ENCODE measurements at places on chromosomes 7 and 10.

DNA sequence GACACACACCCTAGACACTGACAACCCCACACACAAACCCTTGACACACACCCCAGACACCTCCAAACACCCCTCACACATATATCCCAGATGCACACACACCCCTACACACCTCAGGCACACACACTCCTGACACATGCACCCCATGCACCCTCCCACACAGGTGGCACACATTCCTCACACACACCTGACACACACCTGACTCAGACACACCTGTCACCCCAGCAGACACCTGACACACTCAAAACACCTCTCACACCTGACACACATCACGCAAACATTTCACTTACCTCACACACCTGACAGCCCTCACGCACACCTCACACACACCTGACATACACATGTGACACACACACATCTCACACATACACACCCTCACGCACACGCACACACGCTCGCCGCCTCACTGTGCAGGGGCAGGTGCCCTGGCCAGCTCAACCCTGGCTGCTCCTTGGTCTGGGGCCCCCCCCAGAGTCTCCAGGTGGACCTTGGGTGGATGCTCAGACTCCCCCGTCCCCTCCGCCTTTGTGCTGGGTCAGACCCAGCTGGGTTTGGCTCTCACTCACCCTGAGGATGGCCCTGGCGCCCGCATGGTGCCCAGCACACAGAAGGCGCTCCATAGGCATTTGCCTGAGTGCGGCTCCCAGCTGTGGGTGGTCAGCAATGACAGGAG lies 3.1 kb upstream of the CALY start:
- no peak for DNase-seq

GRCh38 chr7:89695241-89695640 lies 459.0 kb upstream of the STEAP1 start:
- no peak for DNase-seq

DNA sequence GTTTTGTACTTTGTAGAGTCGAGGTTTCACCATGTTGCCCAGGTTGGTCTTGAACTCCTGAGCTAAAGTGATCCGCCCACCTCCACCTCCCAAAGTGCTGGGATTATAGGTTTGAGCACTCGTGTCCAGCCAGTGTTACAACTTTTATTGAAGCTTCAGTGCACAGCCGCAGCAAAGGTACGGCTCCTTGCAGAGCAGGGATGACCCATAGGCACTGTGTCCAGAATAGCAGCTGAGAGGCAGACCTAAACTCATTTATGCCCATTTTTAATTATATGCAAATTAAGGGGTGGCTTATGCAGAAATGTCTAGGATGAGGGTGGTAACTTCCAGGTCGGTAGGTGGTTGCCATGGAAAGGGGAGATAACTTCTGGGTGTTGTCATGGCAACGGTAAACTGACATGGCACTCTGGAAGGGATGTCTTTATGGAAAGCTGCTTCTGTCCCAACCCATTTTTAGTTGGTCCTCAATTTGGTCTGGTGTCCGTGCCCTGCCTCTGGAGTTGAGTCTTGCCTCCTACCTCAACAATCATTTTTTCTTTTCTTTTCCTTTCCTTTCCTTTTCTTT lies 22.7 kb downstream of the NYAP1 start:
- DNase-seq: no peak

DNA sequence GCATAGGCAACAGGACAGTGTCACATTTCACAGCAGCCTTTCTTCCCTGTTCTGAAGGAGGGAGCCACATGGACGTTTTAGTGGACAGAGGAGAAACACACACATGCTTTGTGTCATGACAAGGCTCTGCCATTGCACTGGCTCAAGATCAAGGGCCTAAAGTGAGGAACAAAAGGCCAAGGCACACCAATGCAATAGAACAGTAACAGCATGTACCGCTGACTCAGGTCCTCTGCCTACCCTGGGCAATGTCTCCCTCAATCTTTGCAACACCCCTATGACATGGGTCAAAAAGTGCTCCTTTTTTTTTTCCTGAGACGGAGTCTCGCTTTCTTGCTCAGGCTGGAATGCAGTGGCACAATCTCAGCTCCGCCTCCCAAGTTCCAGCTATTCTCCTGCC lies 57.8 kb upstream of the SDK1 start:
- DNase-seq: peak; percentile 43

GRCh38 chr7:19648791-19649190 lies 60.0 kb downstream of the POLR1F start:
- no peak for DNase-seq

DNA sequence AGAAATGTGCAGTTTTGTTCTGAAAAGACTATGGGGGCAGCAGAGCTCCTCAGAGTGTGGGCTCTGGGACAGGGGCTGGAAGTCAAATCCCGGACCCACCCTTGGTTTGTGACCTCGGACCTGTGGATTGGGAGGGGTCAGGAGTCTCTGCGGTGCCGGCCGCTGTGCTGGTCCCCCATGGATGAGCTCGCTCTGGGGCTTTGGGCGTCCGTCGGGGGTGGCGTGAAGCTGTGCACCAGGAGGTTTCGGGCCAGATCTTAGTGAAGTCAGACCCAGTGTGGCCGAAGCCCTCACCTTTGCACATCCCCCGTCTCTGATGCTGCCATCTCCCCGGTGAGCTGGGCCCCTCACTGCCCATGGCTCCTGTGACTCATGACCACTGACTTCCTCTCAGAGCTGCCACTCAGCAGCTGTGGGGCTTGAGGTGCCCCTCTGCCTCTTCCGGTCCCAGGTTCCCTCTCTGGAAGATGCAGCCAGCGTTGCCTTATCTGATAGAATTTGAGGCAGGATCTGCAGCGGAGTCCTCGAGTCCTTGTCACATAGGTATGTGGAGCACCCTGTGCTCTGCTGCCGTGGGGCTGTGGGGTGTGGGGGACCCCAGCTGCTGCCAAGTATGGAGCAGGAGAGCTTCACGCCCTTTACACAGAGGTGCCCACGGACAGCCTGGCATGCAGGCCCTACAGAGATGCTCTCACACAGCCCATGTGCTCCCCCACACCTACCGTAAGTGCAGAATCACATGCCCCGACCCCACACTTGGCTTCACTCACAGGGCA lies 11.4 kb upstream of the SCART1 start:
- no peak for DNase-seq

- peak; percentile 42 for DNase-seq
These were observed 56.3 kb downstream of the PRPF18 start for GRCh38 chr10:13643016-13643415.

- no peak for DNase-seq
These were observed 40.2 kb downstream of the ANTXRL start for GRCh38 chr10:46326971-46327370.

GRCh38 chr7:8133188-8133848 lies 128.6 kb downstream of the ICA1 start:
- DNase-seq: no peak

DNA sequence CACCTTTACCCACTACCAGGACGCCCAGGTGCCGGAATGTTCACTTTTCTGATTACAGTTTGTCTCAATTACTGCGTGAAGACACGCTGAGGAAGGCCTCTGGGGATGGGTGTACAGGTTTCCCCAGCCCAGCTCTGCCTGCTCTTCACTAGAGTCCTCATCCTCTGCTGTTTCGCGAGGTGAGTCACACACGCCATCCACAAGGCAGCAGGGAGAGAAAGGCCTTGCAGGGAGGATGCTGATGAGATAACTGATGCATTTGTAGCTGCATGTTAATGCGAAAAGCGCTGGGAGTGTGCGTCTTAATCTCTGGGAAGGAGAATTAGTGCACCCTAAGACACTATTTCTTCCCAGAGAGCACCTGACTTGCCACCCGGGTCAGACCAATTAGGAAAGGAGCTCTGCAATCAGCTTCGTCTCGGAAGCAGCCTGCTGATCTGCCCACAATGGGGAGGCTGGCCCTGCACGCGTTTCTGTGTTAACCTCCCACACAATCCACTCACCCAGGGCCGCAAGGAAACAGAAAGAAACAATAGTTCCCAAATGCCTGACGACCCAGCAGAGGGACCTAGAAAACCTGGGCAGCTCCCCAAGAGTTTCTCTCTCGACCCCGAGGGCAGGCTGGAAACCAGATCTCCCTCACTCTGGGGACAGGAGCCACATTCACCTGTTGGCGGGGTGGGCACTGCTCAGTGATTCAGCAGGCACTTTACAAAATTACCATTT lies 578.7 kb downstream of the GLRX3 start:
- DNase-seq: no peak

DNA sequence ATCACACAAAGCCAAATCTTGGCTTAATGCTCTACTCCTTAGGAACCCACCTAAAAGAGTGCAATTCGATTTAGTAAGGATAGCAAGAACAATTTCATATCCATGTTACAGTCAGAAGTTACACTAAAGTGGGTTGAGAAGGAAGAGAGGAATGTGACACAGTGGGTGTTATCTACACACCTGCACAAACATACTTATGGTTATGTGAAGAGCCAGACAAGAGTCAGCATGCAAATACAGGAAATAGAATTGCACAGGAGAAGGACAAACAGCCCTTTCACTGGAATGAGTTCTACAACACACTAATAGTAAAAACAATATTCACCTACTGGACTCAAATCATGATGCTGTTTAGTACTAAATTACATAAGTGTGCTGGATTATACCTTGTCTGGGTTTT lies 262.8 kb downstream of the DGKB start:
- no peak for DNase-seq

GRCh38 chr10:127356360-127356759 lies 160.0 kb upstream of the INSYN2A start:
- DNase-seq: no peak

- DNase-seq: no peak
These were observed 44.1 kb upstream of the GATAD1 start for GRCh38 chr7:92402920-92403759.

DNA sequence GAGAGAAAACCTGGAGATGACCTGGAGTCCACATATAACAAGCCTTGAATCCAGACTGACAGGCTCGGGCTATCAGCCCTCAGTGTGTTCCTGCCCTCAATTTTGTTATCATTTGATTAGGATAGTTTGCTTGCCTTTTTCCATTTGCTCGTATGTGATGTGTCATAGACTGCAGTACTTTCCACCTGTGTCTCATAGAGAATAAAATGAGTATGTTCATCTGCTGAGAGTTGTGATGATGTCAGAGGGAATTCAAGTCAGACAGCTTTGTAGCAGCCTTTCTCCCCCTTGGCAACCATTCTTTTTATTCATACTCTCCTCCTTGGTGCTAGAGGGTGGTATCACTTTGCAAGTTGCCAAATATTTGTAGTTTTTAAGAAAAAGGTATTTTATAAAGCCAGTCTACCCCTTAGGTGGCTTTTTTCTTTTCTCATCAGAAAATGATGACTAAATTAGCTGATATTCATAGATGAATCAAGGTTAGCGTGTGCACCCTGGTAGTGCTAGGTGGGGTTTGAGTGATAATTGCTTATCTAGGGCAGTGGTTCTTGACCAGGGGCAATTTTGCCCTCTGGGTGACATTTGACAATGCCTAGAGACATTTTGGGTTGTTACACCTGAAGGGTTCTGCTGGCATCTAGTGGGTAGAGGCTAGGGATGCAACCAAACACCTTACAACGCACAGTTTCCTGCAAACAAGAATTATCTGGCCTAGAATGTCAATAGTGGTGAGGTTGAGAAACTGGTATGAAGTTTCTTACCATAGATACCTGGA lies 5.4 kb downstream of the SGPL1 start:
- DNase-seq: no peak

DNA sequence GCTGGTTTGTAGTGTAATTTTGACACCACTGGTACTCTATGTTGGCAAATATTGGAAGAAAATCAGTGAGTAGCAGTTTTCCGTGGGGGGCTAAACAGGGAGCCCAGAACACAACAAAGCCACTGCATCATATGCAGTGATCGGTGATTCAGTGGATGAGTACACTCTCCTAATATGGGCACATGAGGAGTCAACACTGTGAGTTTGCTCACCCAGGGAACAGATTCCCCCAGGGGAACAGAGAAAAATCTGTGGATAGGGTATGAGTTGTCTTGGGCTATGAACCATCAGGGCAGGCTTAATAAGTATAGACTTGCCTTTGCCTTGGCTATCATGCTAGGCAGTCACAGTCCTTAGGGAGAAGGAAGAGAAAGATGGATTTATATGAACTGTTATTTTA lies 227.7 kb upstream of the SEMA3E start:
- no peak for DNase-seq

DNA sequence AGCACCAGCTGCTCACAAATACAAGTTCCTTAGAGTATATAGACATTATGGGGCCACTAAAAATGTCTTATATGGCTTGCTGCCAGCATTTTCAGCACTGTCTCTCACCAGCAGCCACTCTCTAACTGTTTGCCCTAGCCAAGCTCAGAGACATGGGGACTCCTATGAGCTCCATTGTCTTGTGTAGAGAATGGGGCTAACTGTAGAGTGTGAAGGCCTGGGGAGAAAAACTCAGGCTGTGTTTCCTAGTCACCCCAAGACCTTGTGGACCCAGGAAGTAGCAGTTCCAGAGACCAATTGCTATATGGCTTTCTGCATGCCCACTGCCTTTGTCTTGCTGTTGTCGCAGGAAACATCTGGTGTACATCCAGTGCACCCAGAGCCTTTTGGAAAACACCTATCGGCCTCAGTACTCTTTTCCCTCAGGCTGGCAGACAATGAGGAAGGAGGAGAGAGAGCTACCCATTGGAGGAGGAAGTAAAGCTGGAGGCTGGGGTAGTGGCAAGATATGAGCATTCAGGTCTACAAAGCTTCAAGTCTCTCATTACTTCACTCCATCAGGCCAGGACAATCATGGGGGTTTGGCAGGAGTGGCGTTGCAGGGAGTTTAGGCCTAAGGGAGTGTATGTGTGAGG lies 28.4 kb downstream of the ENTPD1 start:
- DNase-seq: no peak

- DNase-seq: no peak
These were observed 35.1 kb downstream of the C10orf120 start for GRCh38 chr10:122664501-122664900.

GRCh38 chr7:45026013-45026412 lies 26.0 kb downstream of the CCM2 start:
- DNase-seq: no peak

- no peak for DNase-seq
These were observed 33.9 kb downstream of the DNAJB6 start for GRCh38 chr7:157370742-157371141.

- DNase-seq: no peak
These were observed 45.7 kb upstream of the GJD4 start for GRCh38 chr10:35559416-35559815.

DNA sequence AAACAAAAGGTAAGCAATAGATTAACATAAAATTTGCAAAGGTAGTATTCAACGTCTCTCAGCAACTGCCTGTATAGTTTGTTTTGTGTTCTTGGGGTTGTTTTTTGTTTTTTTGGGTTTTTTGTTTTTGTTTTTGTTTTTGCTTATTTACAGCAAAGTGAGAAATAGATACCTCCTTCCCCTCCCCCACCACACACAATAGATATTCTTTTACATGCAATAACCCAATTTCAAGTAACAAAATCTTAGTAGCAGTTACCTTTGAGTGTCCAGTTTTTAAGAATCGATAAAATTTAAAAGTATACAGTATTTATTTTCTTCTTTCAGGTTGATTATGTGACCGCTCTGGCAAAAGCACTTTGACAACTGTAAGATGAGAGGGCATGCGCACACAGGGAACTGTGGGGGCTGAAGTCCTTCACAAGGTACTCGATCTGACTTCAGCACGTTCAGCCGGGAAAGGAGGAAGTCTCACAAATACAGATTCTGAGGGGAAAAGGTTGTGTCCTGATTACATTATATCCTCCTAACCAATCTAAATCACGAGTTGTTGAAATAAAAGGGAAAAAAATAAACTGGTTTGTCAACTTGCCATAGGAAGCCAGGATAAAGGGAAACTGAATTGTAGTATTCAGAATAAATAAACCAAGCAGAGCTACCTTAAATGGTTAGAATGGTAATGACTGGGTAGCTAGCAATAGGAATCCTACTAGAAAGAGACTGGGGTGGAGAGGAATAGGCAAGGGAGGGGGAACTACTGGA lies 47.8 kb downstream of the CPEB3 start:
- no peak for DNase-seq
